ENCODE measurements at places on chromosomes 1 and 21.

DNA sequence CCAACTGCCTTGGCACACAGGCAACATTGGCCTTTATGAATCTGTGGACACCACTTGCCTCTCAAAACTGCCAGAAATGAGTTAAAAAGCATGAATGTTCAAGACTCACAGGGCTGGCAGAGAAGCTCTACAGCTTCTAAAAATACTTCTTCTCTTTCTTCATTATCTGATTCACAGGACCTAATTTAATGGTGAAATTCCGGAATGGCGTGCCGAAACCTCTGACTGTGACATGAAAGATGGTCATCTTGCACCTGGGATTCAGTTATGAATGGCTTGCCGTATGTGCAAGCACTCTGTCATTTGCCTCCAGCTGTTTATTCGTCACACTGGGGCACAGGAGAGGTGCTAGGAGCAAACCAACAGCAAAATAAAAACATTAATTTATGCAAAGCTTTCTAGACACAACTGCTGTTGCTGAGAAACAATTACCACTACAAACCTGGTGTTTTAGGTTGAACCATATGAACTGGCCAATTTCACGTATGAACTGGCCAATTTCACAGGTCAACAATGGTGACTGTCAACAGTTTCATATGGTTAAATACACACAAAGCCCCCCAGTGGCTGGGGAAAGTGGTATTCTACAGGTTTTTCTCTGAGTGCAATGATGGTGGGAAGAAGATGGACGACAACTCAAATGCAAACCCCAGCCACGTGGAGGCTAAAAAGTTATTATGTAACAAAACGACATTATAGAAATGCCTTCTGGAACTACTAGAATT lies 648.3 kb downstream of the KIF26B start:
- DNase-seq: no peak

DNA sequence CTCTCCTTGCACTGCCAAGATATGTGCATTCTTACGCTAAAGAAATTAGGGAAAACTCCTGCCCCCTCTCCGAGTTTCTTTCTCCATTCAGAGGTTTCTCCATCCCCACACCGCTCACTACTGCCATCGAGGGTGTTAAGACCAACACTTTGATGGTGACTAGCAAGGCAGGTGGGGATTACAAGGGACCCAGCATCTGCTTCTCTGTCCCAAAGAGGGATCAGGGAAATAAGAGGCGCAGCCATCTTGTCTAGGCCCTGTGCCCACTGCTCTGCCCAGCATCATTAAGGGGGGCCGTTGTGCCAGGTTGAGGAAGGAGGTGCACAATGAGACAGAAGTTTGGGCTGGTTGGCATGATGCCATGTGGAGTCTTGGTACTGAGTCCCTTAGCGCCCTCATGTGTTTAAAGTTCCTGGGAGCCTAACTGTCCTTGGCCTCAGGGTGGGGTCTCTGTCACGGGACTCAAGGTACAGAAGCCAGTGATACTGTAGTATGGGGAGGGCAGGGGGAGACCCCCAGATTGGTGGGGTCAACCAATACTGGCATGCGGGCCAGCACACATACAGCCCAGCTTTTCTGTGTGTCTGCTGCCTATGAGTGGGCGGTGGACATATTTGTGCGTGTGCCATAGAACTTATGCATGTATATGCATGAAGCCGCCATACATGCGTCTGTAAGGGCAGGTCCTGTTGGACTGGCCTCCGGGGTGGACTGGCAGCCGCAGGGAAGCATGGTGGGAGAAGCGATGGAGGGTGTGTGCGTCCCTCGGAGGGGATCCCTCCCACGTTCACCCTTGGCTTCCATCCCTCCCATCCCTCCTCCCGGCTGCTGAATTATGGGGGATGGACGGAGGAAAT lies 5.5 kb downstream of the EFNA3 start:
- DNase-seq: peak; percentile 57

GRCh38 chr1:30867537-30867936 lies 41.0 kb downstream of the SDC3 start:
- DNase-seq: no peak

- DNase-seq: no peak
These were observed 90.7 kb downstream of the URB2 start for GRCh38 chr1:229716704-229717103.

- DNase-seq: no peak
These were observed 34.9 kb downstream of the SIPA1L2 start for GRCh38 chr1:232594768-232595698.

DNA sequence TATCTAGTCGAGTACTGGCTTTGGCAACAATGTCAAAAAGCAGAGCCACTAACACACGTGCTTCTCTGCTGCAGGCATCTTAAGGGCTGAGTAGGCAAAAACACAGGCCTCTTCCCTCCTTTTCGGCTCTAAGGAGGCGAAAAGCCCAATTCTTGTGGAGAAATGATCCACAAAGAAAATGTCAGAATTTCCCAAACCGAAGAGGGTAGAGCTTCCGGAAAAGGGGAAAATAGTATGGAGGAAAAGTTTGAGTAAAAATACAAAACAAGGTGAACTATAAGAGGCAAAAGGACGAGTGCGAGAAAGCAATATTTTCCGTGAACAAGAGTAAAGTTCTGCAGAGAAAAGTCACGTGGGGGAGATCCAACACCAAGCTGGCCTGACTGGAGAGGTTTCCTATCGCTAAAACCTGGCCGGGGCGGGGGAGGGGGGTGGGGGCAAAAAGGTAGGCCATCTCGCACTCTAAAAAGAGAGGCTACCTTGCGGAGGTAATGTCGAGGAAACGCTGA lies 551 bp downstream of the ZRANB2 start:
- no peak for DNase-seq

DNA sequence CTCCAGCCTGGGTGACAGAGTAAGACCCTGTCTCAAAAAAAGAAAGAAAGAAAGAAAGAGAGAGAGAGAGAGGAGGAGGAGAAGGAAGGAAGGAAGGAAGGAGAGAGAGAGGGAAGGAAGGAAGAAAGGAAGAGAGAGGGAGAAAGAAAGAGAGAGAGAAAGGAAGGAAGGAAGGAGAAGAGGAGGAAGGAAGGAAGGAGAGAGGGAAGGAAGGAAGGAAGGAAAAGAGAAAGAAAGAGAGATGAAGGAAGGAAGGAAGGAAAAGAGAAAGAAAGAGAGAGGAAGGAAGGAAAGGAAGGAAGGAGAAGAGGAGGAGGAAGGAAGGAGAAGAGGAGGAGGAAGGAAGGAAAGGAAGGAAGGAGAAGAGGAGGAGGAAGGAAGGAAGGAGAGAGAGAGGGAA lies 82.2 kb upstream of the ATP1B1 start:
- DNase-seq: no peak

GRCh38 chr1:215673943-215674342 lies 106.8 kb downstream of the KCTD3 start:
- no peak for DNase-seq

GRCh38 chr1:25544243-25544764 lies 898 bp downstream of the LDLRAP1 start:
- no peak for DNase-seq

GRCh38 chr1:245197911-245198379 lies 43.2 kb downstream of the KIF26B start:
- DNase-seq: no peak

DNA sequence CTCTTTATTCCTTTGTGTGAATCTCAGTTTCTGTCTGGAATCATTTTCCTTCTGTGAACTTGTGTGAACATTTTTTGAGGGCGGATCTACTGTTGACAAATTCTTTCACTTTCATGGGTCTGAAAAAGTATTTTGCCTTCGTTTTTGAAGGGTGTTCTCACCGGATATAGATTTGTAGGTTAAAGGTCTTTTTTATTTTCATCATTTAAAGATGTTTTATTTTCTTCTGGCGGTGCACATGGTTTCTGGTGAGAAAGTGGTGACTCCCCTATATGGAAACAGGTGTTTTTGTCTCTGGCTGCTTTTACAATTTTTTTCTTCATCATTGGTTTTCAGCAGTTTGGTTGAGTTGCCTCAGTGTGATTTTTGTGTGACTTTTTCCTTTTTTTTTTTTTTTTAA lies 94.9 kb downstream of the DYRK1A start:
- no peak for DNase-seq

Measured in Calu3 (cell line).